Stimulated activated CD8-positive, alpha-beta memory T cell treated with anti-CD3 and anti-CD28 coated beads, Interleukin-12 subunit alpha, Interleukin-12 subunit beta, amount 100 ng/mL, for 4 hours (primary cell): ENCODE measurements at places on chromosomes 4 and X.

DNA sequence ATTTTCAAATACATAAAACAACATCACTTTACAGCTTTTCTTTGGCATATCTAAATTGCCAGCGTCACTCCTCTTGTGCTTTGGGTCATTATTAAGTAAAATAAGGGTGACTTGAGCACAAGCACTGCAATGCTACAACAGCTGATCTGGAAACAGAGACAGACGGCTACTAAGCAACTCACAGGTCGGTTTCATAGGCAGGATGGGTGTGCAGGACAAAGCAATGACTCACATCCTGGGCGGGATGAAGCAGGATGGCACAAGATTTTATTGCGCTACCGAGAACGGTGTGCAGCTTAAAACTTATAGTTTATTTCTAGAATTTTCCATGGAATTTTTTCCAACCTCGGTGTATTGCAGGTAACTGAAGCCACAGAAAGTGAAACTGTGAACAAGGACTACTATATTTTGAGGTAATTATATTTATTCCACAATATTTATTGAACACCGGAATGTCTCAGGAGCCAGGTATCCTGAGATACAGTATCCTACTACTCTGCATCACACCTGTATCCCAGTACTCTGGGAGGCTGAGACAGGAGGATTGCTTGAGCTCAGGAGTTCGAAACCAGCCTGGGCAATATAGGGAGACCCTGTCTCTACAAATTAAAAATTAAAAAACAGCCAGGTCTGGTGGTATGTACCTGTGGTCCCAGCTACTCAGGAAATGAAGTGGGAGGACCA, 215.5 kb downstream of the APBB2 start:
- DNase-seq, result no peak

- DNase-seq, result no peak
Measured at GRCh38 chr4:72777436-72777835, 208.4 kb upstream of the ADAMTS3 start.

DNA sequence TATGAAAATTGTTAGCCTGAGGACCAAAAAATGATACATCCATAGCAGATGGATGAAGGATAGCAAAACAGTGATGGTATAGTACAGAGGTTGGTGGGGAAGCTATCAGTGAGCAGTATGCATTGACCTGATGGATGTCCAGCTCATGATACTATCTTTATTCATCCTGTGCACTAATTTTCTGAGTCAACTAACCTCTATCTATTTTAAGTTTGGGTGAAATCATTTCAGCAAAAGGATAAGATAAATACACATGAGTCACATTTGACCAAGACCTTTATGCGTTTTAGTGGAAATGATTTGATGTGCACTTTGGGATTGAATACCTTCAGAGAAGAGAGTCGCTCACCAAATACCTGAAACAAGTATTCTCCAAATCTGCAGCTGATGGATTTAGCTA, 351.0 kb upstream of the NR3C2 start:
- no peak for DNase-seq

- DNase-seq, result no peak
Measured at GRCh38 chr4:151688003-151688784, 72.6 kb downstream of the GATB start.

- DNase-seq, result no peak
Measured at GRCh38 chr4:94452476-94453371, 982 bp downstream of the PDLIM5 start.

- no peak for DNase-seq
Measured at GRCh38 chrX:111336141-111336540, 65.9 kb upstream of the CAPN6 start.

DNA sequence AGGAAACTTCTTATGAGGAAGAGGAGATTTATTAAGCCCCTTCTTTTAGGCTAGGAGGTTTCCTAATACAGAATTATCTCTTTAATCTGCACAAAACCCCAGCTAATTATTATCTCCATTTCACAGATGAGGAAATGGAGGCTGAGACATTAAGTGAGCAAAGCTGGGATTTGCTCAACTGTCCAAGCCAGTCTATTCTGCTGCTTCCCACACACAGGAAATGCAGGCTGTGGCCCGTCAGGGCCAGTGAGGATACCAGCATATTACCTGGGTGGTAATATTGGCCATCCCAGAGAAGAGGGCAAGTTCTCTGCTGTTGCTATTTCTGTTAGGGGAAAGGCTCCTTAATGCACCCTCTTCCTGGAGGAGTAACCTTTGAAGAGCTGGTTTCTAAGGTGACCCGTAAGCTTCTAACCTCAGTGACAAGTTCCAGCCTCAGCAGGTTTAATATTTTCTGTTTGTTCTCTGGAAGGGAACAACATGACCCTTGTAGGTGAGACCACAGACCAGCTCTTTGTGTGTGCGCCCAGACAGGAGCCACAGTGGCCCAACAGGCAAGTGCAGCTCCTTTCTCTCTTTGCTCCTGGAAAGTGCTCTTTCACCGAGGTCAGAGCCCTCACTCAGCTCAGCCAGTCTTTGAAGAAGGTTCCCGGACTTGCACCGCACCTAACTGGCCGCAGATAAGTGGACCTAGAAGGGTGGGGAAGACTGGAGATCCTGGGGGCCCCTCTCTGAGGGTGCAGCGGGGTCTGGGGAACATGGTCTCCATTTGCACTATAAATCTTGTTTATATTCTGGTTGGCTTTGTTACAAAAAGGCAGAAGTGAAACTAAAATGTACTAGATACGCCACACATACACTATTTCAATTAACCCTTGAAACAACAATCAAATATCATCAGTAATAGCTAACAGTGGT, 35.5 kb downstream of the TBC1D9 start:
- no peak for DNase-seq

- DNase-seq, result no peak
Measured at GRCh38 chr4:11495291-11495690, 66.6 kb upstream of the HS3ST1 start.

DNA sequence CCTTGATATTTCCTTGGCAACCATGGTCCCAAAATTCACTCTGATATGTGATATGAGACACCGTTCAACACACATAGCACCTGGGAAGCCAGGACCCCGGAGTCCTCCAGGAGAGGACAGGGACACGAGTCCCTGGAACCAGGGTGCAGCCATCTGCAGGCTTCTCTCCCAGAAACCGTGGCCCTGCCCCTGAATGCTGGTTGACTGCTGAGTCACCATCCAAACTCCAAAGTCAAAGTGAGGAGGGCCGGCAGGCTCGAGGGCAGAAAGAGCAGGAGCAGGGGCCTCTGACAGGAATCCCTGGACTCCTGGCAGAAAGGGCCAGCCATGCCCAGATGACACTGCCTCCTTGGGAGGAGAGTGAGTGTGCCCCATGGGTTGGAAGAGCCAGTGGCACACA, 6.9 kb upstream of the PNMA6A start:
- DNase-seq, result no peak

DNA sequence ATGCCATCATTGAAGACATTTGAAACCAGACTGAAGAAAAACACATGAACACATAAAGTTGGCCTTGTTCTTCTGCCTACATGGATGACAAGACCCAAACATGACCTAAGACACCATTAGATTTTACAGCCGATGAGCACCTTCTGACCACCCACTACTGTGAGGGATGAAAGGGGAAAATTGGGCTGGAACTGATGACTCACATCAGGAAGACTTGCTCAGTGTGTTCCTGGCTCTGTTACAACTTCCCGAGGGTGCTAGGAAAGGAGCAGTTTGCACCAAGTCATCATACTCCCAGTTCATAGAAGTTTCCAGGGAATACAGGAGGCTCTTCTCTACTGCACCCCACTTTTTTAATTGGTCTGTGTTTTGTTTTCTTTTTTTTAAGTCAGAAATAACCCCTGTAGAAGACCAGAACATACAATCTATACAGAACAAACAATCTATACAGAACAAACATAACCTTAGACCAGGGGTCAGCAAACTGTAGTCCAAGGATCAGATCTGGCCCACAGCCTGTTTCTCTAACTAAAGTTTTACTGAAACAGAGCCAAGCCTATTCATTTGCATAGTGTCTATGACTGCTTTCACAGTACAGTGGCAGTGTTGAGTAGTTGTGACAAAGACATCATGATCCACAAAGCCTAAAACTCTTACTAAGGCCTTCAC, 25.3 kb downstream of the BTC start:
- no peak for DNase-seq

DNA sequence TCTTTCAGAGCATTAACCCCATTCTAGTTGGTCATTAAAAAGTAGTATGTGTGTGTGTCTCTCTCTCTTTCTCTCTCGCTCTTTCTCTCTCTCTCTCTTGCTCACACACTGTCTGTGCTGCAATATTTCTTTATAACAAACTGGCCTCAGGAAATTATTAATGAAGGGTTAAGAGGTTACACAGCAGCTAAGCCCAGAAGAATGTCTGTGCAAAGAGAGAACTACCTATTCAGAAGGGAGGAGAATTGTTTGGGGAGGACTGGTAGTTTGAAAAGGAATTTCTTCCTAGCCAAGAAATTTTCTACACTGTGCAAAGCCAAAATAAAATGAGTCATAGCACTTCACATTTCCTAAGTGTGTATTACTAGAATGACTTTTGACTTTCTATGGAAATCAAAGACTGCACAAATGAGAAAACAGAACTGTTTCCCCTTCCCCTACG, 22.2 kb downstream of the PDGFC start:
- DNase-seq, result no peak

DNA sequence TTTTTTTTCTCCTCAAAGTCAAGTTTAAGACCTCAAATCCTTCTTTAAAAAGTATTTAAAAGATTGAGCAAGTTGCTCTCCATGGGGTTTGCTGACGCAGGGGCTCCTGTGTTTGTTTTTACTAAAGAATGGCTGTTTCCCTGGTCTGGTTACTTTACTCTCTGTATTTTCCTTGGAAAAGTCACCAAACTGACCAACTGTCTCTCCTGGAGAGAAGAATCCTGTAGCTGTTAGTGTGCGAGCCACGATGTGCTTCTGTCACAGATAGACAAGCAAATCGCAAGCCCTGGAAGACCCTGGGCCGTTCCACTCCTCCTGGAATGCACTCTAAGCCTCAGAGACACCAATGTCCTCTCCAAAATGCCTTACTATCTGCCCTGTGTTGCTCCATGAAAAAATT, 212.1 kb downstream of the CHIC2 start:
- DNase-seq, result no peak

DNA sequence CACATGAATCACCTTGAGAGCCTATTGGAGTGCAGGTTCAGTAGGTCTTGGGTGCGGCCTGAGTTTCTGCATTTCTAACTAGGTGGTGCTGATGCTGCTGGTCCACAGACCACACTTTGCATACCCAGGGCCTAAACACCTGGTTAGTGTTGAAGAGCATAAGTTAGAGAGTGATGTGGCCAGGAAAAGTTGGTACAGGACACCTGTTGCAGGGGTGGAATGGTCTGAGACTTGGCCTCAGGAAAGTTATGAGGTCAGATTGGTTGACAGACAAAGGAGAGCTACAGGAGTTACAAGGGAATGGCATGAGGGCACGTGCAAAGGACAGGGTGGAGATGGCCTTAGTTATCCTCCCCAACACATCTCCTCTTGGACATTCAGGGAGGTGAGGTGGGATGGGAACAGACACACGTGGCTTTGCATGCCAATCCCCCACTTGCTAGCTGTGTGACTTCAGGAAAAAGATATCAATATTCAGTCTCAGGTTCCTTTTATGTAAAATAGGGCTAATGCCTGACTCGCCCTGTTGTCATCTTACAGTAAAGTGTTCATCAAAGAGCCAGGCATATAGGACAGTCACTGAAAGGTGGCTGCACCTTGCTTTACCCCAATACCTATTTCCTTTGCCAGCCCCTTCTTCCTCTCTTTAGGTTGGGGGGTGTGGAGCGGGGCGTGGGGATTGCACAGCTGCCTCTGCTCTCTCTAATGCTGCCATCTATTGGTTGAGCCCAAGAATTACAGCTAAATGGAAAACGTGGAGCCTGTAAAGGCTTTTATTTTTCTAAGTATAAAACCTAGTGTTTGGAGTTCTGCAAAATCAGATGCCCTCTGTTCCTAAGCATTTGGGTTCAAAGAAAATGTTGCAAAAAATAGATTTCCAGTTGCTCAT, 47.5 kb downstream of the ATG4A start:
- DNase-seq, result no peak

DNA sequence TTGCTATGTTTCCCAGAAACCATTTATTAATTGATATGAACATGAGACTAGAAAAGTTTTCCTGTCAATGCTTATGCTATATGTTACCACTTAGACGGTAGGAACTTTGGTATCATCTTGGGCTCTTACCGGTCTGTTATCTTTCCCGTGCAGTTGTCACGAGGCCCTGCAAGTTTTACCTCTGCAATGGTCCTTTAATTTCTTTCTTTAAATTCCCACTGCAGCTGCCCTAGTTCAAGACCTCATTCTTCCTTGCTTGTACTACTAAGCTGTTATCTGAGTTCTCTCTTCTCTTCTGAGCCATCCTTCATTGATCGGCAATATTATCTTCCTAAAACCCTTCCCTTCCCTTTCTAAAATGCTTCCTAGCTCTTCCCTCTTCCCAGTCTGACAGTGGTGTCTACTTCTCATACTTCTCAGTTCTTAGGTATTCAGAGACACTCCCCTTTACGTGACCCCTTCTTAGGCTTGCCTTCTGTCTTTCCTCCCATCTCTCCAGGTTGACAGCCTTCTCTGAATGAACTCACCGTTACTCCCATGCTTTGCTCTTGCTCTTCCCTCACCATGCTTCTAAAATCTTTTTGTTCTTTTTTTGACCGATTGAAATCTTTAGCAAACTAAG, 27.5 kb downstream of the MAGEA1 start:
- no peak for DNase-seq

- DNase-seq, result no peak
Measured at GRCh38 chrX:7068939-7069367, 78.6 kb upstream of the STS start.

DNA sequence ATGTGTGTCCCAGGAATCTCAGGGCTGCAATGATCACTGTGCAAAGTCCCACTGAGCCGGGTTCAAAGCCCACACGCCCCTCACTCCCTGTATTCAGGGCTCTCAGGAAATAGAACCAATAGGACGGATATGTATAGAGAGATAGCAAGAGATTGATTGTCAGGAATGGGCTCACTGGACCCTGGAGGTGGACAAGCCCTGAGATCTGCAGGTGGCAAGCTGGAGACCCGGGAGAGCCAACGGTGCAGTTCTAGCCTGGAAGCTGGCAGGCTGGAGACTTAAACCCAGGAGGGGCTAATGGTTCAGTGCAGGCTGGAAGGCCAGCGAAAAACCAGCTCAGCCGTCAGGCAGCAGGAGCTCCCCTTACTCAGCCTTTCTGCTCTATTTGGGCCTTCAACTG, 52.8 kb upstream of the ADRA2C start:
- no peak for DNase-seq

GRCh38 chrX:45422216-45422925, 221.7 kb upstream of the DIPK2B start:
- DNase-seq, result no peak

DNA sequence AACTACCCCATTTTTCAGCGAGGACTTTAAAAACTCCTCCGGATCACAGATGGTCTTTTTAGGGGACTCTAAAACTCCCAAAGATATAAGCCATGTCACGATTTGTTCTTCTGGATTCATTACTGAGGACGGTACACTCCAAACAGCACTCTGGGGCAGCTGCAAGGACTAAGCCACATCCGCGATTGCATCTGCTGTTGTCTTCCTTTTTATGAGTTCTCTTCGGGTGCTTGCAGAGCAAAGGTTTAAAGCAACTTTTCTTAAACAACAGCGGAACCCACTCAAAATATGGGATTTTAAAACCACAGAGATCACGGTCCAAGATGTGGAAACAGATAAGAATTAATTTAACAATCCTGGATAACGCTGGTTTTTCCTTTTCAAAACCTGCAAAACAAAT, at the start of gene ARHGEF6:
ARHGEF6 (minus strand) TSS at position 170 of the 400 bp plus-strand sequence; CDS start at position 120, 50 bp downstream.
- DNase-seq, result no peak

GRCh38 chr4:184310171-184310567, 92.5 kb upstream of the ENPP6 start:
- no peak for DNase-seq

GRCh38 chr4:95360906-95361695, 187.7 kb downstream of the UNC5C start:
- DNase-seq, result no peak
